ENCODE measurements at places on chromosomes 6 and 20.

GRCh38 chr6:109922851-109923250 is 55.3 kb upstream of the GPR6 start:
- DNase-seq: no peak

DNA sequence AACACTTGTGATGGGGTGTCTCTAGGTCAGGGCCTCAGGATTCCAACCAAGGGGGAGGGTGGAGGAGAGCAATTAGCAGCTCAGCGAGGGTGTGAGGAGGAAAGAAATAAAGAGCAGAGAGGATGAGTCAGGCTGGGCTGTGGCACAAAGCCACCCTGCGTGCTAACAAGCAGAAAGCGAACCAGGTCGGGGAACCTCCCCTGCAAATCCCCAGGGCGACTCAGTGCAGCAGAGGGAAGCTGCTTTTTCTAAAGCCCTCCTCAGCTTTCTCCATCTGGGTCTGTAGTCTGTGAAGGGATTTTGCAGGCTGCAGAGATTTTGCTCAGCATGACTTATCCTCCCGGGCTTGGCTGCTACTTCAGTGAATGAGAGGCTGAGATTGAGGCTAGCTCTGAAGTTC is 6.6 kb upstream of the SPO11 start:
- no peak for DNase-seq

DNA sequence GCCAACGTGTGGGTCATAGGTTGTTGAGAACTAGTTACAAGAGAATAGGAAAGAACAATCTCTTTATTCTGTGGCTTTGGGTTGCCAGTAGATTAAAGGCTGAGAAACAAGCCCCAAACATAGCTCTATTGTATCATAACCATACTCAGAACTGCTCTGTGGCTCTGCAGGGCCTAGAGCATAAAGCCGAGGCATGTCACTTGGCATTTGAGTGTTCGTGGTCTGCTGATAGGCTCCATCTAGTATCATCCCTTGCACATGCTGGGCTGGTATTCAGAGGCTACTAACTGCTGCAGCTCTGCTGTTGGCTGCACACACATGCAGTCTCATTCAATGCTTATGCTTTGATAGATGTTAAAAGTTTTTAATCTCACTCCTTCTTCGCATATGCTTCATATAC is 157.9 kb downstream of the OGFRL1 start:
- DNase-seq: no peak

GRCh38 chr20:63791497-63792156 is 39.4 kb downstream of the ZBTB46 start:
- no peak for DNase-seq

DNA sequence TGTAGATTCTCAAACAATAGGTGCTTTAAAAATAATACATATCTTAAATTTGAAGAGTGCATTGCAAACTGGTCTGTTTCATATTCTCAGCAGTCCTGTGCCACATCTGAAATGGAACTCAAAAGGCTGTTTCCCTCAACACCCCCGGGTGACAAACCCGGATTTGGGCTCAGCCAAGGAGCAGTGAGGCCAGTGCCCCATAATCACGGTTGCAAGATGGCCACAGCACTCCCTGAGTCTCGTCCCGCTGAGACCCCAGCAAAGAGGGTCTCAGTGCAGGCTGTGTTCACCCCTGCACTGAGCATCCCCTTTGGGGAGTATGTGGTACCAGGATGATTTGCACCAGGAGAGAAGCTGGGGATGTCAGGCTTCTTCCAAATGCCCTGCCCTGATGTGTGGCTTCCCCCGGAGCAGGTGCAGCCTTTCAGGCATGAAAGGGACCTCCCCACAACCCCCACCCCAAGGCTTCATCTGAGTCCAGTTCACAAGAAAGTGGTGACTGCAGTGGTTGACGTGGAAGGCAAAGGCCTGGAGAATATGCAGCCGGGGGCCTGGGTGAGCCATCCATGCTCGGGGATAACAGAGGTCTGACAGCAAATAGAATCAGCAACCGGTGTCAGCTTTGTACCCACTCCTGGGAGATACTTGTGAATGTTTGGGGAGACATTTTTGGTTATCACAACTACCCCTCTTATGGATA is 202.9 kb downstream of the SYNDIG1 start:
- no peak for DNase-seq

GRCh38 chr20:19181552-19181951 is 30.9 kb upstream of the SLC24A3 start:
- no peak for DNase-seq

DNA sequence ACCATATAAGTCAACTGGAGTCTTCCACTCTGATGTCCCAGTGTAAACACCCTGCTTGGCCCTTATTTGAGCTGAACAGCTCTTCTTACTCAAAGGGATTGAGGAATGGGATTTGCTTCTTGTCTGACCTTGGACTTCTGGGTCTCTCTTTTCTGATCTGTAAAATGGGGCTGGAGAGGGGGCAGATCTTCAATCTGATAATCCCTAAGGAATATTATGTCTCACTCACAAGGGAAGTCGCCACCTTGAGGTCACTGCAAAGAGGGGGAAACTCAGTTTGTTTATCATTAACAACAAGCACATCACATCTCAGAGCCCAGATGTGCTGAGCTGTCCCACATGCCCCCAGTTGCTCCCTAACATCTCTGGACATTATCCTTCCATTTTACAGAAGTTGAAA is 15.1 kb downstream of the KCNS1 start:
- no peak for DNase-seq

DNA sequence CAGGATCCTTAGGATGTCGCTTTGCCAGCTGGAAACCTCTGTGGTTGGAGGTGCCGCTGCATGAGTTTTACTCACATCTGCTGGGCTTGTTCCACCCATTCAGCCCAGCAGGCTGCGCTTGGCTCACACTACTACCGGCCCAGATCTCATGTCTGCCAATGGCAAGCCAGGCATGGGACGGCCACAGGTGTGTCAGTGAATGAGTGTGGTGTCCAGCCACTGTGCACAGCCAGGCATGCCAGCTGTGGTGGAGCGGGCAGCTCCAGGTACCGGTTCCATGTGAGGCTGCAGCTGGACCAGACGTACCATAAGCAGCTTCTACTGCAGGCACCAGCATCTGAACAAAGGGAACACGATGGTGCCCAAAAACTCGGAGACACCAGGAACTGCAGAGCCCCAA is 33.1 kb upstream of the ASF1A start:
- DNase-seq: no peak

GRCh38 chr6:120947111-120947510 is 387.2 kb downstream of the TBC1D32 start:
- no peak for DNase-seq

DNA sequence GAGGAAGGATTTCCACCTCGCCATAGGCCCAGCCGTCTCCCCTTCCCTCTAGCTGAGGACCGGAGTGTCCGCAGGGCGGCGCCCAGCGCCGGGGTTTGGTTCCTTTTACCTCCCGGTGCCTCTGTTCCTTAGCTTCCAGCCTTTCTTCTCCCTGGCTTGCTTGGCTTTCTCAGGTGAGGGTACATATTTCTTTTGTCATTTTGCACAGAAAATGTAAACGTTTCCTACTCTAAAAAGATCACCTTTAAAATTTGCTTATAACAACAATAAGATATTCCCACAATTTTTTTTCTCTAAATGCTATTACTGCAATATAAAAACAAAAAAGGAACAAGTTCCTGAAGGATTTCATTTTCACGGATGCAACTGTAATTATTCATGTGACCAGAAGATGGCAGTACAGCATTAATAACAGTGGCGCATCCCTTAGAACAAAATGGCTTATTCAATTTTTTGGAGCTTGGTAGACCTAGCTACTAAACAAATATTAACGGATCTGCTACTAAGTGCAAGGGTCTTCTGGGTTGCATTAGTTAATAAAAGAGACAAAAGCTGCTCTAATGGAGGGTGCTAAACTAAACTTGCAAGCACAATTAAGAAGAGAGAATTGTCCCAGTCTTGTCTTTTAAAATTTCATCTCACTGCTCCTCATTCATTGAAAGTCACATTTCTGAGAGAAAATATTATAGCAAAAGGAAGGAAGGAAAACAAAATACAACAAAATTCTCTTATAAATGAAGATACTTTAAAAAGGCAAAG is 172.9 kb downstream of the ADGRG6 start:
- no peak for DNase-seq

DNA sequence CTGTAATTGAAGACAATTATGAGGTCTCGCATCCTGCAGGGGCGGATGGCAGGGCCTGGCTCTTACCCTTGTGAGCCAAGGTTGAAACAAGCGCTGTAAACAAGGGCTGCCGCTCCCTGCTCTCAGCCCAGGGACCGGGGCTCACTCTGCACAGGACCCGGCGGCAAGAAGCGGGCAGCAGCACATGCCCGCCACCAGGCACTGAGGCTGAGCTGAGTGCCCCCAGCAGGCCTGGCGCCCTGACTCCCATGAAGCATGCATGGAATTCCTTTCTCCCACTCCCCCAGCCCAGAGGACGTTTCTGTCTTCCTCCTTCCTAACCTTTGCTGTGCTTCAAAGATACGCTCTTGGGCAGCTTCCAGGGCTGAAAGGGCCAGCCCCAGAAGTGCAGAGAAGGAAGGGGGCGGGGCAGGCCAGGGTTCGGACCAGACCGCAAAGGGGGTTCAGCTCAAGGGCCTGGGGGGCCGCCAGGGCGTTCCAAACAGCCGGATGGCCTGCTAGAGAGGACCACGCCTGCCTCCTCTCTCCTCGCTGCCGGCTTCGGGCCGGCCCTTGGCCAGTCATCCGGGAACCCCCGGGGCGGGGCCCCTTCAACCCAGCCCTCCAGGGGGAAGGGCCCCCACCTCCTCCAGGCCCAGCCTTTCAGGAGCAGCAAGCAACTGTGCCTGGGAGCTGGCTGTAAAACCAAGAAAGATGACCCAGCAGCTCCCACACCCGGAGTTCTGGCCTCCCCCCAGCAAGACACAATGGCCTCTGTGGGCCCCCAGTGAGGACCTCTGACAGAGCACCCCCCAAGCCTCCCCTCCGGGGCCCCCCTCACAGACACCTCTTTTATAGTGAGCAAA is 109.9 kb downstream of the NOL4L start:
- no peak for DNase-seq

GRCh38 chr6:39786649-39787048 is 5.5 kb upstream of the DAAM2 start:
- DNase-seq: no peak

DNA sequence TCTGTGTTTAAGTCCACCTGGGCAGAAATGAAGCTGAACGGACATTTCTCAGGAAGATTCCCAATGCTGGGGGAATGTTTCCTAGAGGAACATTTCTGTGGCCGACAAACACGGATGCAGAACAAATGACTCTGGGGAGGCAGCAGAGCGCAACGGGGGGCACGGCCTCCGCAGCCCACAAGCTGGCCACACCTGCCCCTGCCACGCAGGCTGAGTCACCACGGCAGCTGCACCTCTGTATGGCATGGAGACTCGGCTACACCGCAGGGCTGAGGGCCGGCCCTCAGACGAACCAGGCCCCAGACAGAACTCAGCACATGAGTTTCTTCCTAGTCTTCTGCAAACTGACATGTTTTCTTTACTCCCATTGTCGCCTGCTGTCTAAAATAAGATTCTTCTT is 10.0 kb upstream of the PRR18 start:
- no peak for DNase-seq

DNA sequence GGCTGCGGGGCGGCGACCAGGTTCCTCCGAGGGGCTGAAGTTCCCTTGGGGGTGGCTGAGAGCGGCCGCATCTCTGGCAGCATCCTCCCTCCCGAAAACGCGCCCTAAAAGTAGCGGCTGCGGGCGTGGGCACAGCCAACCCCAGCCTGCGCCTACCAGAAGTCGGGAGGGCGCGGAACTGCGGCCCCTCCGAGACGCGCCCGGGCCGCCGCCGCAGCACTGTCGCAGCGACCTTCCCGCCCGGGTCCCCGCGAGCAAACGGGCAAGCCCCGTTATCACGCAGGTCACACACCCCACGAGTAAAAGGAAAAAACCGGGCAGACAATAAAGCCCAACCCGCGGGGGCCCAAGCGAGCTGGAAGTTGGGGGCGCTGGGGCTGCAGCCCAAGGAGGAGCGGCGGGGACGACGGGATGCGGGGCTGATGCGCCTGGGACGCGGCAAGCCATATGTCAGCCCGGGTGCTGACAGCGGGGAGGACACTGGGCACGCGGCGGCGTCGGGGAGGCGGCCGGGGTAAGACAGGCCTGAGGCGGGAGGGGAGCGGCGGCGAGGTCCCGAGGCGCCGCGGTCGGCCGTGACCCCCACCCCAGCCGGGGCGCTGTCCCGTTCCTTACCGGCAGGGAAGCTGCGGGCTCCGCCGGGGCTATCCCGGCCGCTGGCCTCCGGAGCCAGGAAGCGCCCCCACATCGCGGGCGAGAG is 659 bp downstream of the CEP85L start:
- peak; percentile 67 for DNase-seq

DNA sequence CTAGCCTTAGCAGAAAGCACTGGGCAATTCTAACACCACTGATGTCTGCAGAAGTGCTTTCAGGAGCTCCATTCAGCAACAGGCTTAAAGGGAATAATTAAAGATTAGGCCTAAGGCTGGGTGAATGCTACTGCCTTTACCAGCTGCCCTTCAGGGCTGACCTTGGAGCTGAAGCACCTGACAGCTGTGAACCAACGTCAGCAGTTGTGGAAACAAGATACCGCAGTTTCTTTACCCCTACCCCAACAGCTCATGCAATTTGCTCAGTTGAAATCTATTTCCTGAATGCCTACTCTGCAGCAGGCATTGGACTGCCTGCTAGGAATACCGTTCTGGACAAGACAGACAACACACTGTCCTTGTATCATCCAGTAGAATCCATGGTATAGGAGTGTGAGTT is 51.5 kb upstream of the ADTRP start:
- no peak for DNase-seq

- DNase-seq: no peak
Measured at GRCh38 chr6:1827984-1828793, 218.5 kb downstream of the FOXC1 start.

DNA sequence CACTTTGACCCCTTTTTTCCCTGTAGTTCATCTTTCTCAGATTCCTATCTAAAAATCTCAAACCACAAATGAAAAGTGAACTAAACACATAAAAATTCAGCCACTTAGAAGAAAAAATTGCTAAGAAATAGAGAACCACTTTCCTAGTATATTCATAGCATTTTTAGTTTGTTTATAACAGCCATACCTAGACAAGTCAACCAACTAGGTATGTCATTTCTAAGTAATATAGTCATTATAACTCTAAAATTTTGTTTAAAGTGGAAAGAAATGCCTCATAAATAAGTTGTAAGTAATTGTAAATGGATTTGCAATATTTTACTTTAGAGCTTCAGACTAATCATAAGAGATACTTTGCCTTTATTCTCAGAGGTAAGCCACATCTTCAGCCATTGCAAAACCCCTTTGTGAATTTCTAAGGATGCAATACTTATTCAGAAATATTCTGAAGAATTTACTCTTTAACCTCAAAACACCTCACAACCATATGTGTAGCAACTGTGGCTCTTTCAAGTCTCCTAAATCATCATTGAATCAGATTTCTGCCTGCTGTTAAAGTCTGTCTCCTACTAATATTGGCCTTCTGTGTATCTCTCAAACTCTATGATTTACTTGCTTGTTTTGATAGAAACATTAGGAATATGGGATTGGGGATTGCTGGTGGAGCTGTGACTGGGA is 6.9 kb upstream of the SUMO4 start:
- no peak for DNase-seq

DNA sequence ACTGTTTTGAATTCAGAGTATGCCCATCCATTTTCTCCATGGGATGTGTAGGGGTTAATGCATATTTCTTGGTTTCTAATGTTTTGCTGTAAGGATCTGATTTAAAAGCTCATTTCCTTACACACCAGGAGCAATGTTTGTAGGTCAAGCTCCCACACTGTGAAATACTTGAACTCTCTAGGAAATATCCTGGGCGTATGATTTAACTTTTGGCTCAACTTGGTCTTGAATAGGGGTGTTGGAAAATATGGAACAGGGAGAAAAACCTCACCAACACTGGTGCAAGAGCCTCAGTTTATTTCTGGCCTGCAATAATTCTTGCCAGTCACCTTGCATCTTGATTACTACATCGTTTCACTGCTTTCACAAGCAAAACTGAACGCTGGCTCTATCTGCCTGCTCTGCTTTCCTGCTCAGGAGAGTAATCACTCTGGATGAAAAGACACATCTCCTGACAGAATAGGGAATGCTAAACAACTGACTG is 25.1 kb upstream of the RFPL4B start:
- no peak for DNase-seq
